ENCODE measurements at places on chromosomes 5 and 9.

GRCh38 chr5:110343616-110344015 lies 382.9 kb downstream of the TMEM232 start:
- no peak for DNase-seq

- DNase-seq: no peak
Observed at GRCh38 chr5:177130211-177131018, 3.2 kb upstream of the NSD1 start.

DNA sequence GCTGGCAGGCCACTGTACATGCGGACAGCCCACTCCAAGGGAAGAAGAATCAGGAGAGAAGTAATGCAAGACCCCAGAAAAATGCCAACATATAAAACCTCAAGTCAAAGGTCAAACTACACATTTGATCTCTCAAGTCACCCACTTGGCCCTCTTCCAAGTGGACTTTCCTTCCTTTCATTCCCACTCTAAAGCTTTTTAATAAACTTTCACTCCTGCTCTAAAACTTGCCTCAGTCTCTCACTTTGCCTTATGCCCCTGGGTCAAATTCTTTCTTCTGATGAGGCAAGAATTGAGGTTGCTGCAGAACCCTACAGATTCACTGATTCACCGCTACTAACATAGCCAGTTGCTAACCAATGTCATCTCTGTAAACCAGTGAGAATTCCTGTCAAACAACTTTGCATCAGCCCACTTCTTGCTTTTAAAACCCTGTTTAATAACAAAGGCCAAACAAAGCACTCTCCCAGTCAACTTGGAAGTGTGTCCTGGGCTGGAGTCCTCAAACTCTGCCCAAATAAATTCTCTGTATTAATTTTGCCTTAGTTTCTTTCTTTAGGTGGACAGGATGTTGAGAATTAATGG lies 6.9 kb upstream of the ATP6V1G1 start:
- DNase-seq: no peak

GRCh38 chr9:136552117-136552703 lies 6.4 kb upstream of the NOTCH1 start:
- DNase-seq: no peak
